ENCODE measurements at places on chromosomes 1 and 21. TPM values are rescaled to one million over a fixed set of nuclear protein-coding genes. Genes with fewer than 3 reads are reported as not detected.

KRTAP22-2 gene
- not detected for total RNA-seq

C1orf94 gene
- total RNA-seq = not detected

UTS2 gene
- total RNA-seq = not detected

NEGR1 gene
- not detected for total RNA-seq

CRP gene
- total RNA-seq = not detected

TMEM269 gene
- total RNA-seq = 0.18 TPM

ZNF683 gene
- not detected for total RNA-seq

PRAMEF15 gene
- total RNA-seq = not detected

UBE4B gene
- 13.4 TPM for total RNA-seq

HMGCS2 gene
- not detected for total RNA-seq

GSTM5 gene
- not detected for total RNA-seq

KCNE2 gene
- not detected for total RNA-seq

TENT5C gene
- 0.07 TPM for total RNA-seq

ACOT11 gene
- total RNA-seq = 2.4 TPM

HSF2BP gene
- 1.6 TPM for total RNA-seq
